ENCODE measurements at places on chromosomes 5 and 9.

- DNase-seq = no peak
These were observed 3.7 kb upstream of the PAPPA start for GRCh38 chr9:116149844-116150243.

- DNase-seq = no peak
These were observed 51.1 kb downstream of the ABHD17B start for GRCh38 chr9:71859939-71860338.

DNA sequence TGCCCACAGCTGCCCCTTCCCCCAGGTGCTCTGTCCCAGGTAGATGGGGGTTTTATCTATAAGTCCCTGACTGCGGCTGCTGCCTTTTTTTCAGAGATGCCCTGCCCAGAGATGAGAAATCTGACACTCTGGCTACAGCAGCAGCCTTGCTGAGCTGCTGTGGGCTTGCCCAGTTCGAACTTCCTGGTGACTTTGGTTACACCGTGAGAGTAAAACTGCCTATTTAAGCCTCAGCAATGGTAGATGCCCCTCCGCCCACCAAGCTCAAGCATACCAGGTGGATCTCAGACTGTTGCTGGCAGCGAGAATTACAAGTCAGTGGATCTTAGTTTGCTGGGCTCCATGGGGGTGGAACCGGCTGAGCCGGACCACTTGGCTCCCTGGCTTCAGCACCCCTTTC lies 56.8 kb downstream of the MINAR2 start:
- DNase-seq = no peak

DNA sequence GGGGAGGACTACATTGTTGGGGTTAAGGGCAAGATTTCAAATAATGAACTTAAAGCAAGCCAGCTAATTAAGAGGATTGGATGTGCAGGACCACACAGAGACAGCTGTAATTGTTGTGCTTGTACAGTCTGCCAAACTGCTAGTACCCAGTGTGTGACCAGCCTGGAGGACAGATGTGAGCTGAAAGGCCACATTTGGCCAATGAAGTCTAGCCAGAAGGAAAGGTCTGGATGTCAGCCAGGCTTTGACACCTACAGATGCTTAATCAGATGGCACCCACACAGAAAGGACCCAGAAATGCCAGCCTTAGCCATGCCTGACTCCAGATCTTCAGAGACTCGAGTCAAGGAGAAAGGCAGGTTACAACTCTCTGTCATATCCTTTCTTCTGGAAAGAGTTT lies 491.1 kb downstream of the KIF4B start:
- DNase-seq = no peak

DNA sequence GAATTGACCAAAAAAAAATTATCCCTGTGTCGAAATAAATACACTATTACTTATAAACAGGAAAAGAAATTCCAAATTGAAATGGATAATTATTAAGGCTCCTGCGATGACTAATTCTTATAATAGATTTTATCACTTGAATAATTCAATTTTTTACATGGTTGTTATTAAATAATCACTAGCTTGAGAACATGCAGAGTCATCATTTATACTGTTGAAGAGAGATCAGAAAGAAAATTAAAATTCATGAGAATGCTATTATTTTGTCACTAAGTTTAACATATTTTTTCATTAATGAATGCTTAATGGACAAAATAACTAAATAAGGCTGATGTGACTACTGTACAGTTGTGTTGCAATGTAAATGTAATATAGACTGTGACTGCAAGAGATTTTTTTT lies 1011.3 kb upstream of the C9orf72 start:
- DNase-seq = no peak

DNA sequence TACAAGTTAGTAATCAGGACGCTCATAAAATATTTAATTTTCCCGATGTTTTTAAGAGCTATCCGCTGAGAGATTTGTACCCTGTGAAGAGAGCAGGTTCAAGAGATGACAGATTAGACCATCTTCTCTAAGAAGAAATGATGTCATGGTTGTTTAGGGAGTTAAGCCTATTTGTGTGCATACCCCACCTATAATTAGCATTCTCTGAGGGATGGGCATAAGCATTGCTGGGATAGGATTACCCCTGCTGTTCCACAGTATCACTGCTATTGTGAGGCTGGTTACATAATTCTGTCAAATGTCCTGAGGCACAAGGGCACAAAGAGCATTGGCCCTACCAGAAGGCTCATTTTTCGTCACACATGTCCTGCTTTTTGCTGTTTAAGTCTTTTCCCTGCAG lies 687.0 kb downstream of the CETN3 start:
- DNase-seq = no peak

GRCh38 chr9:2526071-2526828 lies 95.3 kb upstream of the VLDLR start:
- no peak for DNase-seq

GRCh38 chr9:23603311-23603710 lies 222.7 kb downstream of the ELAVL2 start:
- no peak for DNase-seq

GRCh38 chr5:79135790-79136553 lies 24.4 kb downstream of the BHMT start:
- DNase-seq = peak; percentile 37

DNA sequence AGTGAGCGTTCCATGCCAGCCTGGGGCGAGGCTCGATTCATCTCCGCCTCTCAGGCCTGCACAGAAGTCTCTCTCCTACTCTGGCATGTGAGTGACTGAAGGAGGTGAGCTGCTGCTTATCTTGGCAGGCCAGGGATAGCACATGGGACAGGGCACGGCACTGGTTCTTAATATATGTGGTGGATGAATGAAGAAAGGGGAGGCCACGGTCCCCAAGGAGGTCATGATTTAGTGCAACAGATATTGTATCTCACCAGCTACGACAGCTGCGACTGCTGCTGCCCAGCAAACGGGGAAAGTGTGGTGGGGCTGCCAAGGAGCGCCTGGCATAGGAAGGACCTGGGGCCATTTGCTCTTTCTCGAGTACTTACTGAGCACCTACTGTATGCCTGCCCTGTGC lies 19.3 kb upstream of the MAPK9 start:
- DNase-seq = no peak

DNA sequence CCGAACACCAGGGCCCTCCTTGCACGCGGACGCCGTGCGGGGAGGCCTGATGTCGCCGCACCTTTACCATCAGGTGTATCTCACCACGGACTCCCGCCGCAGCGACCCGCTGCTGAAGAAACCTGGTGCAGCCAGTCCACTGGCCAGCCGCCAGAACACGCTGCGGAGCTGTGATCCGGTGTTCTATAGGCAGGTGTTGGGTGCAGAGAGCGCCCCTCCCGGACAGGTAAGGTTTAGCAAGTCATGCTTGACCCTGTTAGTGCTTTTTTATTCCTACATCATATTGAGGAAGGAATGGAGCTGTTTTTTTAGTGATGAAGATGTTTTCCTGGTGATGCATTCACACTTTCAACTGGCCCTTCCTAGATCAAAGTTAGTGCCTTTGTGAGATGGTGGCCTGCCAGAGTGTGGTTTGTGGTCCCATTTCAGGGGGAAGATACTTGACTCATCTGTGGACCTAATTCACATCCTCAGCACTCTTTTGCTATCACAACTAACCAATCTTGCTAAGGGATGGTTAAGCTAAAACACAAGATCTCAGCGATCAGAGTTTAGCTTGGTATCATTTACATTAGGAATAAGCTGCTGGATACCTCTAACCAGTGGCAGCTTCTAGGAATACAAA lies 2.7 kb downstream of the PCDHGC3 start:
- DNase-seq = no peak

DNA sequence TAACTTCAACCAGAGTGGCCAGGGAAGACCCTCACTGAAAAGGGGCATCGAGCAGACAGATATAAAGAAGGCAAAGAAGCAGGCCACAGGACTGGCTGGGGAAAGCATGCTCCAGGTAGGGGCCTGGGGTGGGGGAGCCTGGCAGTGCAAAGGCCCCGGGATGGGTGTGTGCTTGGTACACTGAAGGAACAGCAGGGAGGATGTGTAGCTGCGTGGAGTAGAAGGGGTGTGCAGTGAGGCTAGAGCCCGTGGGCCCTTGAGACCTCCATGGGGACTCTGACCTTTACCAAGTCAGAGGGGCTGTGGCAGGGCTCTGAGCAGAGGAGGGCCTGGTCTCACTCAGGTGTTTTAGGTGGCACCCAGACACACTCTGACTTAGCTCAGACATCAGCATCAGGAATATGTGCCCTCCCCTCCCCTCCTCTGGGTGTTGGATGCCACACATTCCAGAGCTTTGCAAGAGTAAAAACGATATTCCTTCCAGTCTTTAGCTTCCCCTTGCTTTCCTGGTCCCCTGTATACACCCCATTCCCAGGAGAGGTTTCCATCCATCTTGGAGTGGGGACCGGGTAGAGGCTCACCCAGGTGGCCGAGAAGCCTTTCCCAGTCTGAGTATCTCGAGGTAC lies 7.6 kb downstream of the TRIM7 start:
- no peak for DNase-seq

GRCh38 chr5:39437467-39437866 lies 12.7 kb upstream of the DAB2 start:
- no peak for DNase-seq

Measured in posterior cingulate gyrus (tissue), 11 donors.